ENCODE measurements at places on chromosomes 13 and 19.

DNA sequence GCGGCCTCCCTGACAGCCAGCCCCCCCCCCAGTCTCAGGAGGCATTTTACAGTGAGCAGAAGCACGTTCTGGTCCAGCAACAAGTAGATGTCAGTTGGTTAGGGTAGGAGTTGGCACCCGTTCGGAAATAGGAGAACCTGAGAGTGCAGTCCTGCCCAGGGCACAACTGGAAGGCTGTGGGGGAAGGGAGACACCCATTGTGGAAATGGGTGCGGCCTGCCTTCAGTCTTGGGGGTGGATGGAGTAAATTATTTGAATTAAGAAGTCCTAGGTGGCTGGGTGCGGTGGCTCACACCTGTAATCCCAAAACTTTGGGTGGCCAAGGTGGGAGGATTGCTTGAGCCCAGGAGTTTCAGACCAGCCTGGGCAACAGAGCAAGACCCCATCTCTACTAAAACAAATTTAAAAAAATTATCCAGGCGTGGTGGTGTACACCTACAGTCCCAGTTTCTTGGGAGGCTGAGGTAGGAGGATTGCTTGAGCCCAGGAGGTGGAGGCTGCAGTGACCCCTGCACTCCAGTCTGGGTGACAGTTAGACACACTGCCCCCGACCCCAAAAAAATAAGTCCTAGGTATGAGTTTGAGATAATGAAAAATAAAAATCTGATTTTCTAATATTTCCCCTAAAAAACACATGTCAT, 1.2 kb downstream of the CIRBP start:
- DNase-seq: no peak

GRCh38 chr13:63873936-63874335, 2458.3 kb upstream of the PCDH20 start:
- DNase-seq: no peak

GRCh38 chr13:106503730-106504453, 31.6 kb downstream of the EFNB2 start:
- DNase-seq: no peak

DNA sequence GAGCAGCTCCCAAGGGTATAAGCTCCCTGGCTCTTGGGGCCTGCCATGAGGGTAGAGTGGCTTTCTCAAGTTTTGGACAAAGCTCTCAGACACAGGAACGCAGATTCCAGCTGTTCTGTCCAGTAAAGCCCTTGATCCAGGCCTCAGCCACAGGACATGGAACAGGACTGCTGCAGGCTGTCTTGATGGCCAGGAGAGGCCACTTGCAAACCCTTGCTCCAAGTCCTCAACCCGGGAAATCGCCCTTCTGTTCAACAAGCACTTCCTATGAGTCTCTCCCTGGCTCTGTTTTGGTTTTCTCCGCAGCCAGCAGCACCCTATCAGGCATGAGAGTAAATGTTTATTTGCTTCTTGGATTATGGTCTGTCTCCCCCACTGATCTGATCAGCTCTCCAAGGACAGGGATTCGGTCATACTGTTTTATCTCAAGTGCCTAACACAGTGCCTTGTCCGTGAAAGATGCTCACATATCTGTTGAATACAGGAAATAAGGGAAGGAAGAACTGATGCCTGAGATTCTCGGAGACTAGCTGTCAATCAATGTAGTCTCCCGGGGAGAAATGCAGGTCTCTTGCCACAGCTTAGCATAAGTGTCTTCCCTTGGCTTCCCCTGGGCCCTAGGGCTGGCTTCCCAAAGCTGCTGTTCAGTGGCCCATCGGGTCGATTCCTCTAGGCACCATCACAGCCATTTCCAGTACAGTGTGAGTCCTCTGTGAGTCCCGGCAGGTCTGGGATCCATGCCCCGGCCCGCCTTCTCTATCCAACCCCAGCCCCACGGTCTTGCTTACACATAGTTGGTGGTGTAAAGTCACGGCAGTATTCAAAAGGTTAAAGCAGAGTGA, 90.8 kb downstream of the TSHZ3 start:
- DNase-seq: no peak

GRCh38 chr13:89455741-89456140, 1784.6 kb downstream of the SLITRK5 start:
- DNase-seq: no peak

DNA sequence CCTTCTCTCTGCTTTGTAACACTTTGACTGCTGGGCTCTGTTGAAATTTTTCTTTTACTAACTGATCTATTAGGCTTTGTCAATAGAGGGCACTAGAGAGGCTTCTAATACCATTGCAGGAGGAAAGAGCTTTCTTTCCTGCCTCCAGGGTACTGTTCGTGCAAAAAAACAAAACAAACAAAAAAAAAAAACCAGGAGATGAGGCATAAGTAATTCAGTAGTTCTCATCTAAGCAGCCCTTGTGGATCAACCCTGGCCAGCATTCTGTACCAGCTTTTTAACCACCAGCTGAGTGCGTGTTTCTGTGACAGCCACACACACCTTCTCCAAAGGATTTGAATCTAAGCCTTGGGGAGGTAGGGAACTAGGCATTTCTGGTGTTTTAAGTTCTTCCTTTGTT, 1707.6 kb upstream of the SLC10A2 start:
- DNase-seq: peak; percentile 22

- DNase-seq: no peak
These were observed 13.6 kb downstream of the TPT1 start for GRCh38 chr13:45327253-45327955.

DNA sequence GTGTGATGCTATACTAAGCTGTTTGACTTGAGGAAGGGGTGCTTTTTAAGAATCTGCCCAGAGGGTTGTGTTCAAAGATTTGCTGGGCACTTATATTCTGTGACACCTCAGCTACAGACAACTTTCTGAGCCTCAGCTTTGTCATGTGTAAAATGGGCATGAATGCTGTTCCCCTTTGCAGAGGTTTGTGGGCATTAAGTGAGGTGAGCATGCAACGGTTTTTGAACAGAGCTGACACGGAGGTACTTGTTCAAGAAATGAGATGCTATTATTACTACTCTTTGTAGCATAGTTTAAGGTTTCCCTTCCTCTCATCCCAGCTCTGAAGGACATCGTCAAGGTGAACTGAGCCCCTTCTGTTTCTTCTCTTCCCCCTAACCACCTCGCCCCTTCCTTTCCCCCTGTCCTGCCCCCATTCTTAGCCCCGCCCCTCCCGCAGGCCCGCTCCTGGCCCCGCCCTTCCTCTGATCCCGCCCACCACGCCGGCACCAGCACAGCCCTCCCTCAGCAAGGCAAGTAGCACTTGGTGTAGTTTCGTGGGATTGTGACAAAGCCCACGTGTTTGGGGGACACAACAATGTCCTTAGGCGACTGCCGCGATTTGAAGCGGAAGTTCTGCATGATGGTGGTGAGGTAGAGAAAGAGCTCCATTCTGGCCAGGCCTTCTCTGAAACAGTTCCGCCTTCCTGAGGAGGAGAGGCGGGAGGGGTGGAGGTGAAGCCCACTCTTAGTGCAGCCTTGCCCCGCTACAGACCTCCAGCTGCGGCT, 26.1 kb upstream of the CYP2A7 start:
- DNase-seq: no peak
